Neural progenitor cell (in vitro differentiated cells): ENCODE measurements at places on chromosomes 6 and 20. TPM values are rescaled to one million over a fixed set of nuclear protein-coding genes. Genes with fewer than 3 reads are reported as not detected.

GRCh38 chr6:120965814-120966213 is 368.5 kb downstream of the TBC1D32 start:
- H3K27me3 ChIP-seq = no peaks in the 10 kb centered on the region
- no peak for DNase-seq
- H3K4me1 ChIP-seq = no peaks in the 10 kb centered on the region

GRCh38 chr6:100803264-100804045 is 77.7 kb downstream of the ASCC3 start:
- no peaks in the 10 kb centered on the region for H3K27me3 ChIP-seq
- H3K36me3 ChIP-seq = peaks cover 5% of the 10 kb centered on the region
- peaks cover 6% of the 10 kb centered on the region for H3K4me1 ChIP-seq
- H3K27ac ChIP-seq = no peak overlapping the region
- no peak overlapping the region for H3K4me3 ChIP-seq

The PDYN gene
- 0.12 and 0.30 TPM in 2 replicates for total RNA-seq

The OR12D3 gene
- not detected in 2 replicates for total RNA-seq

The IYD gene
- total RNA-seq = not detected in 2 replicates
